Heart right ventricle (tissue), 16 donors: ENCODE measurements at places on chromosomes 7 and 10. TPM values are rescaled to one million over a fixed set of nuclear protein-coding genes. Genes with fewer than 3 reads are reported as not detected.

GRCh38 chr10:17961551-17962422 is 10.1 kb downstream of the SLC39A12 start:
- no peak for DNase-seq

DNA sequence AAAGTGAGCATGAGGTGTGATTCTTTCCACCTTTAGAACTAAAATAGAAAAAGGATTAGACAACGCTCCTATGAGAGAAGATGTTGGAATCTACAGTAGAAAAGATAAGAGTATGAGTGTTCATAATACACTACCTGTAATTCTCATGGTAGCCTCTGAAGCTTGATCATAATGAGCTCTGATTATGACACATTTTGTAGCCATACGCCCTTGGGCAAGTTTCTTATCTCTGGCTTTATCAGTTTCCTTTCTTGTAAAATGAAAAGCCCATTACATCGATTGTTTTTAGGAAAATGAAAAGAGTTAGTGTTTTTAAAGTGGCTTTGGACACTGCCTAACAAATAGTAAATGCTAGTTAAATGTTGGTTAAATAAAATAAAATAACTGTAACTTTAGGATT is 22.4 kb upstream of the PRSS58 start:
- DNase-seq: no peak

DNA sequence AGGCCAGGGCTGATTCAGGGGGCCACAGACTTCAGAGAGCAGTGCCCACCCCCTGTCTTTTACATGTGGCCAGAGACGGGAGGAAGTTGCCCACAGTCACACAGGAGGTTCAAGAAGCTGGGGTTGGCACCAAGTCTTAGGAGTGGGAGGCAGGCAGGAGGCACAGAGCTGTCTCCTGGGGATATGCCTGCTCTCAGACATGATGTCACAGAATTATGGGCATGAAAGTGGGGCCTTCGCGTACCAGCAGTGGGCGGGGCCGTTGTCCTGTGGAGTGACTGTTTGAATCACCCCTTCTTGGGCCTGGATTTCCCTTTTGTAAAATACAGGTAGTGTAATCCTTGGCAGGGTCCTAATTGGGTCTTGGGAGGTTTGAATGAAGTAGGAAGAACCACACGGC is 81.2 kb upstream of the PPIF start:
- DNase-seq: no peak

GRCh38 chr10:75407224-75407712 is 5.7 kb upstream of the ZNF503 start:
- DNase-seq: no peak

DNA sequence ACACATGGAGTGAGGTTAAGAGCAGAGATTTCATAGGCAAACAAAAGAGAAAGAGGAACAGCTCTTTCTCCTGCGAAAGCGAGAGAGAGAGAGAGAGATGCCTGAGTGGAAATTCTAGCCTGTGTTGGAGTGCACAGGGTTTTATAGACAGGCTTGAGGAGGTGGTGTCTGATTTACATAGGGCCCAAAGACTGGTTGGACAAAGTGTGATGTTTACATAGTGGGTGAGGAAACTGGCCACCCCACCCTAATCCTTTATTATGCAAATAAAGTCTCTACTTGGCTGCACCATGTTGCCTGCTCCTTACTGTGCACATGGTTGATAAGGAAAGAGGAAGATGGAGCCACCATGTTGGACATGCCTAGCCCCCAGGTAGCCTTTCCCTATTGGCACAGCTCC is 967.8 kb upstream of the SORCS1 start:
- no peak for DNase-seq

- no peak for DNase-seq
Observed at GRCh38 chr7:148492157-148492860, 98.3 kb upstream of the C7orf33 start.

DNA sequence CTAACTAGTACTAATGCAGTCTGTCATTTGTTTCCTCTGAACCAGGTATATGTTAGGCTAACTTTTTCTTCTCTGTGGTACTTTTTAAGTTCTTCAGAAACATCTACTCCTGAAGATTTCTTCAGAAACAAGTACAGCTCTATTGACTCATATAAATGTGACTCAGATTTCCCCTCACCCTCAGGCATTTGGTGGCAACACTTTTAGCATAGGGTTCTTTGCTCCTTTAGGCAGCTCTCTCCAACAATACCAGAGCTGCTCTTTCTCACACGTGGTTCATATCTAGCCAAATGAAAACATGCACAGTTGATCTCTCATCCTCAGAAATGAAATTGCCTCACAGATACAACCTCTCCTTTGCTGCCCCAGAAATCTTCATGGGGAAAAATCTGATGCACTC is 939.8 kb downstream of the SORCS1 start:
- DNase-seq: no peak

GRCh38 chr7:43196379-43196778 is 83.9 kb downstream of the HECW1 start:
- no peak for DNase-seq

DNA sequence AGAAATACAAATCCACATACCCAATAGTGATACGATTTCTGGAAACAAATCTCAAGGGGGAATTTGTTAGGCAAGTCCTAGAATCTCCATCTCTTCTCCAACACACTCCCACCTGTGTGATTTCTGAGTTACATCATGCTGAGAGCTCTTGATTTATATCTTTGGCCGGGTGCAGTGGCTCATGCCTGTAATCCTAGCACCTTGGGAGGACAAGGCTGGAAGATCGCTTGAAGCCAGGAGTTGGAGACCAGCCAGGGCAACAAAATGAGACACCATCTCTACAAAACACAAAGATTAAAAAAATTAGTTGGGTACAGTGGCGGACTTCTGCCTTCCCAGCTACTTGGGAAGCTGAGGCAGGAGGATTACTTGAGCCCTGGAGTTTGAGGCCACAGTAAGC is 1.5 kb upstream of the MTPN start:
- DNase-seq: no peak

GRCh38 chr10:71268758-71269157 is 50.3 kb upstream of the SLC29A3 start:
- peak; percentile 66 for DNase-seq

GRCh38 chr10:116254422-116255155 is 18.4 kb downstream of the GFRA1 start:
- DNase-seq: no peak

DNA sequence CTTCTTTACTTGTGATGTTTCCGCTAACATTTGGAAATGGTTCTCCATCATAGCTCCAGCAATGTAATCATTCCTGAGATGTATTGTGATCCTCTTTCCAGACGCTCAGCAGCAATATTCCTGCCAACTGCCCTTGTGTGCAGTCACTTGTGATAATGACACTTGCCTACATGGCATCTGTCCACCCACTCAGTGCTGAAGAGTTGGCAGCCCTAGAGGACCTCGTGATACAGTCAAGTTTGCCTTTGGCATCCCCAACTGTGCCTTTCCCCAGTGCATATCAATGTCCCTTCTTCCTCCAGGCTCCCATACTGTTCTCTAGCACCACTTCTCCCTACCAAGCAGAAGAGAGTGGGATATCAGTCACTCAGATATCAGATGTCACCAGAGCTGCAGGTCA is 64.9 kb downstream of the MYOF start:
- peak; percentile 51 for DNase-seq

GRCh38 chr7:40990841-40991240 is 712.0 kb downstream of the INHBA start:
- no peak for DNase-seq

DNA sequence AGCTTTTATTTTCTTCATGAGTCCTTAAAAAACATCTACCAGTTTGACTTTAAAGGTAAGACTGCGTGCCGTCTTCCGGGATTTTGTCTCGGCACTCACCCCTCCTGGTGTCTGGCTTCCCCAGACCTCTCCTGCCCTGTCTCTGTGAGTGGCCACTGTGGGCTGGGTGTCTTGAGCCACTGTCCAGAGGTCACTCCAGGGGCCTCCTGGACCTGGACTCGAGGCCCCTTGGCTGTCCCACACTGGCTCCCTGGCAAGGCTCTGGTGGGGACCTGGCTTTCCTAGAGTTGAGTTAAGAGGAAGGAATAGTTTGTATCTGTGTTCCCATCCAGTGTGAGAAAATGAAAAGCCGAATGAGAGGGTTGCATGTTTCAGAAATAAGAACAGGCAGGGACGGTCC is 95.5 kb downstream of the NKX6-2 start:
- DNase-seq: no peak

DNA sequence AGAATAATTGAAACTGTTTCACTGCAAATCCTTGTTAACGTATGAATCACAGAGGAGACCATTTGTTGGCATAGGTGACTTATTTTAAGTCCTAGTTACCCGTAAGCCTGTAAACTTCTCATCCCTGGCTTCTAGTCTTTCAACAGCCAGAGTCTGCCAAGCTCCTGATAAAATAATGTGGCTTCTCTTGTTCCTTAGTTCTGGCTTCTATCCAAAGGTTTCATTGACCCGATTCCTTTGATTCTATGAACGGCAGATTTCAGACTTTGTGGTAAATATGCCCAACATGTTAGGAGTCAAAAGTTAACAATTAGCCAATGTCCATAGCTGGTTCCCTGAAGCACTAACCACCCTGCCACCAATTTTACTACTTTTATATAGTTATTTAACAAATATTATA is 23.3 kb downstream of the DNAH11 start:
- no peak for DNase-seq

GRCh38 chr10:6124666-6125065 is 35.8 kb downstream of the RBM17 start:
- no peak for DNase-seq

DNA sequence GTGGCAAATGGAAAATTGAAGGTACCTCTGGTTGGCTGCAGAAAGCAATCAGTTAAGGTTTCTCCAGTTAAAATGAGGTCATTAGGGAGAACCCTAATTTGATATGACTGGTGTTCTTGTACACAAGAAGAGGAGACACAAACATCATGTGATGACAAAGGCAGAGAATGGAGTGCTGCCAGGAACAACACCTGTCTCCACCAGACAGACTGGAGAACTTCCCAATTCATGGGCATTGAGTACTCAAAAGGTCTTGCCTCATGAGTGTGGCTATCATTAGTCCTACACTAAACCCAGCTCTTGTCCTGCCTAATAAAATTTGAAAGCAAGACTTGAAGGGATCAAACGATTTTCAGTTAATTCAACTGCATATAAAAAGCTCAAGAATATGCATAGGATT is 152.6 kb downstream of the PTPN20 start:
- DNase-seq: no peak

EBLN1 gene
- not detected for polyA plus RNA-seq

SLC18A2 gene
- 0.12 TPM for polyA plus RNA-seq

PRSS2 gene
- polyA plus RNA-seq: not detected

SLC18A3 gene
- not detected for polyA plus RNA-seq
